Peyer's patch (tissue), 4 donors: ENCODE measurements at places on chromosomes 5 and 9.
A peak's percentile ranks its signal among the peaks of the same experiment; 100 is the strongest.

DNA sequence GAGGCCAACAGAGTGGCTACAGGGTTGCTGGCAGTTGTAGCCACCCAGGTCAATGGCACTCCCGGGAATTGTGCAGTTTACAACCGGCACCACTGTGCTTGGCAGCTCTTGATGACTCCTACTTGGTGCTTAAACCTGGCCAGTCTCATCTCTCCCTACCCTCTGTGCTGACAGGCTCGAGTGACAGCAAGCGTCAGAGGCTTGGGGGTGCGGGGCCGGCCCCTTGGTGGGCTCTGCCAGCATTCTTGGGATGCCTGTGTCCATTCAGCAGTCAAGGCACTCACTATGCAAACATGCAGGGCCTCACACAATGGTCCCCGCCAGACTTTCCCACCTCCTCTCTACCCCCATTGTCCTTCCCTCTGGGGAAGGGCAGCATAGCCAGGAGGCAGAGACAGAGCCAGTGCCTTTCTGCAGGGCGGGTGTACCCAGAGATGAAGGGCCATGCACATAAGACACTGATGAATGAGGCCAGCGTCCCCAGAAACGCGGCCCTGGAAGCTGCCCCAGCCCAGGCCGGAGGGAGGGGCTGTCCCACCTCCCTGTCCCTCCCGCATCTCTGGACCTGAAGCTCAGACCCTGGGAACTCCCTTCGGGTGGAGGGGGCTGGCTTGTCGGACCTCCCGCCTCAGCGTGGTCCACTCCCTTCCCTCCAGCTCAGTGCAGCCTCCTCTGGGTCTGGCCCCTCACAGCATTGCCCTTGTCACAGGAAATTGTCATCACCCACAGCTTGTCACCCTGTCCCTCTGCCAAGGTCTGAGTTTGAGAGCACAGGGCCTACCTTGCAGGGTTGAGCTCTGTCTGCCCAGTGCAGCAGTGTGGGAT lies 26.4 kb upstream of the NOTCH1 start:
- H3K27me3 ChIP-seq = no peaks in the 10 kb centered on the region
- no peak for DNase-seq
- no peak overlapping the region for H3K4me3 ChIP-seq
- H3K36me3 ChIP-seq = no peaks in the 10 kb centered on the region

DNA sequence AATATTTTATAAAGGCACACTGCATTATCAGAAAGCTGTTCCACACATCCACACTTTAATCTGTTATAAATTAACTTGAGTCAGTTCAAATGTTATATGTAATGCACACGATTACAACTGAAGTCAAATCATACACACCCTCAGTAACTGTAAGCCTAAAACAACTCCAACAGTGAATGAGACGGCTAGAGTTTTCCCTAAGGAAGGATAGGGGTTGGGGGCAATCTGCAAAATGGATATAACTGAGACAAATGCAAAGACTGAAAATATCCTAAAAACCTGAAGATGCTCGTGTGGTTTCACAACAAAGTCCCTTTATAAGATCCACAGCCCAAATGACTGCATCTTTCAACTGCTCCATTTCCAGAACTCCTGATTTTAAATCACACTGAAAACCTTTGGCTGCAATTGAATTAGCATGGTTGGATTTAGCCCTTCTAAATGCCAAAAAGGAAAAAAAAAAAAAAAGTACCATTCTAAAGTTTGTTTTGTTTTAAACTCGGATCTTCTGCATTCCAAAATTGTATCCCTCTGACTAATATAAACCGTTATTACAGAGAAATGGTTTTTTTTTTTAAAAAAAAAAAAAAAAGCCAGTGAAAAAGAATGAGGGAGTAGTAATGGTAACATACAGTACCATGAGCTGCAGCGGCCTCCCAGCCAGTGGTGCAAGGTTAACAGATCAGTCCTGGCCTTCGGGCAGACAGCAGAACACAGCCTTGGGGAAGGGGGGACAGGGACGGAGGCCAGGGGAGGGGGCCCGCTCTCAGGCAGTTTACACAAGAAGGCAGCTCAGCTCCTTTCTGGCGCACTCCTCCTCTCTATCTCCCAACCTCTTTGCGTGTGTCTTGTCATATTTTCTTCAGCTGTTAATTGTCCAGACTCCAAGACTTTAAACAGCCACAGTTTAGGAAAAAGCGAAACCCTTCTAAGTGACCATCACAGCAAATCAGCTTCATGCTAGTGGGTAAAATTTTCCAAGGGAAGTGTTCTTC lies 166.1 kb downstream of the BNC2 start:
- no peaks in the 10 kb centered on the region for H3K27me3 ChIP-seq
- peak; percentile 52 for DNase-seq
- H3K4me3 ChIP-seq = no peak overlapping the region
- H3K36me3 ChIP-seq = no peaks in the 10 kb centered on the region

- H3K27me3 ChIP-seq = no peaks in the 10 kb centered on the region
- no peak overlapping the region for H3K27ac ChIP-seq
Measured at GRCh38 chr9:106954974-106955850, 92.2 kb downstream of the ZNF462 start.

DNA sequence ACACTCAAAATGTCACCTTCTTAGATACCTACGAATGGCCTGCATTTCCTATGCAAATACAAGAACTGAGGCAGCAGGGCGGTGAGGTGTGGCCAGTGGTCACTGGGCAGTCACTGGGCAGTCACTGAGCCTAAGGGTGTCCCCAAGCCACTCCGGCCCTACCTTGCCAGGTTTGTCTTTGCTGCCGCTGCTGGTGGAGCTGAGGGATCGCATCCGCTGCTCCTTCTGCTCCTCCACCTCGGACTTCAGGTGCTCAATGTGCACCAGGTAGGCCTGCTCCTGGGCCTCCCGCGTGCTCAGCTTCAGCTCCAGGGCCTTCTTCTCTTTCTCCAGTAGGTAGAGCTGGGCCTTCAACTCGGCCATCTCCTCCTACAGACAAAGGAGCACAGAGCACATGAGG lies 72.3 kb downstream of the DCP2 start:
- no peaks in the 10 kb centered on the region for H3K4me1 ChIP-seq
- no peaks in the 10 kb centered on the region for H3K27me3 ChIP-seq
- no peak overlapping the region for H3K27ac ChIP-seq
- H3K36me3 ChIP-seq = no peaks in the 10 kb centered on the region

DNA sequence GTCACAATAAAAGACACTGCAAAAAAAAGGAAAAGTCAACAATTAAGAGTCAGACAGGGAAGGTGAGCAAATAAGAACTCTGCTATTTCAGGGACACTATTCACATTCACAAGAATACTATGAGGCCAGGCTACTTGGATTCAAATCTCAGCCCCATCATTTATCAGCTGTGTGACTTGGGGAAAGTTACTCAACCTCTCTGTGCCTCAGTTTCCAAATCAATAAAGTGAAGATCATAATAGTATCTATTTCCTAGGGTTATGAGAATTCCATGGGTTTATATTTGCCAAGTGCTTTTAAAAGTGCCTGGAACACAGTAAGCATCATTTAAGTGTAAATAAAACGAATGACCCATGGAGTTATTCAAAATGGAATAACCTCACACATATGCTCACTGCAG lies 56.4 kb downstream of the ALDH7A1 start:
- DNase-seq = no peak
- H3K27me3 ChIP-seq = no peaks in the 10 kb centered on the region
- no peaks in the 10 kb centered on the region for H3K4me1 ChIP-seq
- no peaks in the 10 kb centered on the region for H3K36me3 ChIP-seq
- H3K27ac ChIP-seq = no peak overlapping the region
- no peak overlapping the region for H3K4me3 ChIP-seq

DNA sequence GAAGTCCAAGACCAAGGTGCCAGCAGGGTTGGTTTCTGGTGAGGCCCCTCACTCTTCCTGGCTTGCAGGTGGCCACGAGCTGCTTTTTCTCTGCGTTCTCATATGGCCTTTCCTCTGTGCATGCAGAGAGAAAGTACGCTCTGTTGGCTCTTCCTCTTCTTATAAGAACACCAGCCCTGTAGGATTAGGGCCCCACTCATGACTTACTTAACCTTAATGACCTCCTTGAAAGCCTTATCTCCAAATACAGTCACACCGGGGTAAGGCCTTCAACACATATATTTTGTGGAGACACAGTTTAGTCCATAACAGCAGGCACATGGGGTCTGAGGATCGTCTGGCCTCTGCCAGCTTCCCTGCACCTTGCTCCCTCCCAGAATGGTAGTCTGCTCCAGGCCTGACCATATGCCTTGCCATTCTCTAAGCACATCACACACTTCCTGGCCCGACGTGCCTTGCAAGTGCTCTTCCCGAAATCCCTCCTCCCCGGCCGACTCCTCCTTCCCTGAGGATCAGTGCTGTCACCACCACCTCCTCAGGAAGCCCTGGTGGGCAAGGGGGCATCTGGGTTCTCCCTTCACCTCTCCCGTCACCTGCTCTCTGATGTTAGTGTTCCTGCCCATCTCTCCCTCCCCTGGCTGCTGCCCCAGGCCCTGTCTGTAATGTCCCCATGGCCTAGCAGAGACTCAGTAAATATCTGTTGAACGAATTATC lies 200.7 kb downstream of the AOPEP start:
- H3K4me3 ChIP-seq = no peak overlapping the region
- H3K27ac ChIP-seq = no peak overlapping the region
- no peaks in the 10 kb centered on the region for H3K4me1 ChIP-seq
- no peaks in the 10 kb centered on the region for H3K27me3 ChIP-seq
- H3K36me3 ChIP-seq = no peaks in the 10 kb centered on the region

DNA sequence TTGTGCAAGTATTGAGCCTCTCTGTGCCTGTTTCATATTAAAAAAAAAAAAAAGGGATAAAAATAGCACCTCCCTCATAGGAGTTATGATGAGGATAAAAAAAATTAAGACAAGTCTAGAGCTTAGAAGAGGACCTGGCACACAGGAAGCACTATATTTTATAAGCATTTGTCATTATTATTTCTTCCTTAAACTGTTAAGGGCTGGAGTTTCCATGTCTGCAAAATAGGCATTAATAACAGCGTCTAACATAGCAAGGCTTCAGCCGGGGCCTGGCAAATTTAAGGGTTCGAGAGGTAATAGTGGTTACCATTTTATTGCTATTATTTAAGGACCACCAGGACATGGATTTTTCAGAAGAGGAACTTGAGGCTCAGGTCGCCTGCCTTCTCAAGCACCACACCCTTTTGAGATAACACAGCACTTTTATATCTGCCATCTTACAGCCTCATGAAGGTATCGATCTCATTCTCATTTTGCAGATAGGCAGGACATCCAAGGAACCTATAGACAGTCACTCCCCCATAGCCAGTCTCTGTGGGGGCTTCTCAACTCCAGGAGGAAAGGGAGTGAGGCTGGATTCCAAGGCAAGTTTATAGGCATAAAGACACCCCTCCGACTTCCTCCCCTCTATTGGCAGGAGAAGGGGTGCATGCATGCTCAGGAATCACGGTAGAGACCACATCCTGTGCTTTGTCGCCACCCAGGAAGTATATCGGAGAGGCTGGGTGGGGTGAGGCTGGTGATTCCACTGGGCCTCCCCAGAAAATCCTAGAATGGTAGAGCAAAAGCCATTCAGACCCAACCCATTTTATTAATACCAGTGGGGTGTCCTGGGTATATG lies 2.4 kb downstream of the ANXA6 start:
- DNase-seq = no peak
- H3K27me3 ChIP-seq = no peaks in the 10 kb centered on the region
- peak overlapping the region; percentile 97 for H3K27ac ChIP-seq
- peak overlapping the region; percentile 85 for H3K4me3 ChIP-seq
- H3K36me3 ChIP-seq = no peaks in the 10 kb centered on the region

GRCh38 chr5:3277590-3278196 lies 317.9 kb upstream of the IRX1 start:
- H3K27me3 ChIP-seq = no peaks in the 10 kb centered on the region
- no peaks in the 10 kb centered on the region for H3K36me3 ChIP-seq
- DNase-seq = no peak
- no peak overlapping the region for H3K4me3 ChIP-seq

DNA sequence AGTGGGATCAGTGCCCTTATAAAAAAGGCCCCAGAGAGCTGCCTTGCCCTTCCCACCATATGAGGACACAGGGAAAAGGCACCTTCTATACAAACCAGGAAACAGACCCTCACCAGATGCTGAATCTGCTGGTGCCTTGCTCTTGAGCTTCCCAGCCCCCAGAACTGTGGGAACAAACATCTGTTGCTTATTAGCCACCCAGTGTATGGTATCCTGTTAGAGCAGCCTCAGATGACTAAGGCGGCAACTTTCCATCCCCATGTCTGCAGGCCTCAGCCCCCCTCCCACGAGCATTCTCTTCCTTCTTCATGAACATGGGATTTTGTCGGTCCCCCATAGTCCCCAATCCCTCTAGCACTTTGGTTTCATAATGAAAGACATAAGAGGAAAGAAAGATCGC lies 202.5 kb upstream of the GAS1 start:
- H3K4me1 ChIP-seq = no peaks in the 10 kb centered on the region
- no peak for DNase-seq
- H3K4me3 ChIP-seq = no peak overlapping the region
- H3K27ac ChIP-seq = no peak overlapping the region
- H3K27me3 ChIP-seq = no peaks in the 10 kb centered on the region

GRCh38 chr5:90368454-90369246 lies 40.9 kb downstream of the CETN3 start:
- no peaks in the 10 kb centered on the region for H3K4me1 ChIP-seq
- DNase-seq = no peak
- H3K27ac ChIP-seq = no peak overlapping the region
- H3K36me3 ChIP-seq = no peaks in the 10 kb centered on the region
- no peaks in the 10 kb centered on the region for H3K27me3 ChIP-seq
- H3K4me3 ChIP-seq = no peak overlapping the region

- no peaks in the 10 kb centered on the region for H3K27me3 ChIP-seq
- no peak for DNase-seq
- no peak overlapping the region for H3K4me3 ChIP-seq
Measured at GRCh38 chr5:14407746-14408175, 173.8 kb upstream of the OTULINL start.

GRCh38 chr9:6852243-6852963 lies 94.6 kb downstream of the KDM4C start:
- H3K27me3 ChIP-seq = no peaks in the 10 kb centered on the region
- H3K4me3 ChIP-seq = no peak overlapping the region
- peaks cover 4% of the 10 kb centered on the region for H3K36me3 ChIP-seq
- no peak for DNase-seq
- H3K4me1 ChIP-seq = no peaks in the 10 kb centered on the region

- no peak overlapping the region for H3K4me3 ChIP-seq
- no peaks in the 10 kb centered on the region for H3K4me1 ChIP-seq
- no peaks in the 10 kb centered on the region for H3K27me3 ChIP-seq
Measured at GRCh38 chr9:2424619-2425033, 197.0 kb upstream of the VLDLR start.

DNA sequence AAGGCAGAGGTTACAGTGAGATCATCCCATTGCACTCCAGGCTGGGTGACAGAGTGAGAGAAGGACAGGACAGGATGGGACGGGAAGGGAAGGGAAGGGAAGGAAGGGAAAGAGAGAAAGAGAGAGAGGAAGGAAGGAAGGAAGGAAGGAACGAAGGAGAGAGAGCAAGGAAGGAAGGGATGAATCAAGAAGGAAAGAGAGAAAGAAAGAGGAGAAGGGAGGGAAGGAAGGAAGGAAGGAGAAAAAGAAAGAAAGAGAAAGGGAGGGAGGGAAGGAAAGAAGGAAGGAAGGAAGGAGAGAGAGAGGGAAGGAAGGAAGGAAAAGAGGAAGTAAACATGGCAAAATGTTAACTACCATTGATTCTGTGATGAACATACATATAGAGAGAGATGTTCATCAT lies 28.8 kb downstream of the SGTB start:
- no peaks in the 10 kb centered on the region for H3K27me3 ChIP-seq
- H3K4me3 ChIP-seq = no peak overlapping the region
- H3K27ac ChIP-seq = no peak overlapping the region
- H3K36me3 ChIP-seq = no peaks in the 10 kb centered on the region
- H3K4me1 ChIP-seq = no peaks in the 10 kb centered on the region

- no peaks in the 10 kb centered on the region for H3K36me3 ChIP-seq
- H3K27ac ChIP-seq = no peak overlapping the region
- no peaks in the 10 kb centered on the region for H3K4me1 ChIP-seq
- no peak overlapping the region for H3K4me3 ChIP-seq
Measured at GRCh38 chr9:69549310-69550202, 122.6 kb downstream of the APBA1 start.

GRCh38 chr9:86562691-86563090 lies 208.5 kb upstream of the TUT7 start:
- H3K4me3 ChIP-seq = no peak overlapping the region
- H3K4me1 ChIP-seq = no peaks in the 10 kb centered on the region
